ENCODE measurements at places on chromosomes 16 and 17.

- DNase-seq, result no peak
Measured at GRCh38 chr17:81884520-81884919, 6.9 kb downstream of the ALYREF start.

DNA sequence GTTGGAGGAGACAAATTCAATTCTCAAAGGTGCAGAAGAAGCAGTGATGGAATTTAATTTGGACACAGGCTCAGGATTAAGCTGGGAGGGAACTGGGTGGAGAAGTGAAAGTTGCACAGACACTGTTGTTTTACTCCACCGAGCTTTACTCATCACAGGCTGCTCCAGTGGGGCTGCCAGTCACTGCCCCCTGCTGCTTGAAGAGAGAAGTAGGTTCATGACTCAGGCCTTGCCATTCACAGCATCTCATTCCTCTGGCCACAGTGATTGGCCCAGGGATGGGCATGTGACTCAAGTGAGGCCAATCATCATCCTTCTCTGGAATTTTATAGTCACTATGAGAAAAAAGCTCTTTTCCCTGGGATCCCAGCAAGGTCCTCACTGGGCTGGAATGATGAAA is 11.8 kb downstream of the GNAO1 start:
- DNase-seq, result no peak

DNA sequence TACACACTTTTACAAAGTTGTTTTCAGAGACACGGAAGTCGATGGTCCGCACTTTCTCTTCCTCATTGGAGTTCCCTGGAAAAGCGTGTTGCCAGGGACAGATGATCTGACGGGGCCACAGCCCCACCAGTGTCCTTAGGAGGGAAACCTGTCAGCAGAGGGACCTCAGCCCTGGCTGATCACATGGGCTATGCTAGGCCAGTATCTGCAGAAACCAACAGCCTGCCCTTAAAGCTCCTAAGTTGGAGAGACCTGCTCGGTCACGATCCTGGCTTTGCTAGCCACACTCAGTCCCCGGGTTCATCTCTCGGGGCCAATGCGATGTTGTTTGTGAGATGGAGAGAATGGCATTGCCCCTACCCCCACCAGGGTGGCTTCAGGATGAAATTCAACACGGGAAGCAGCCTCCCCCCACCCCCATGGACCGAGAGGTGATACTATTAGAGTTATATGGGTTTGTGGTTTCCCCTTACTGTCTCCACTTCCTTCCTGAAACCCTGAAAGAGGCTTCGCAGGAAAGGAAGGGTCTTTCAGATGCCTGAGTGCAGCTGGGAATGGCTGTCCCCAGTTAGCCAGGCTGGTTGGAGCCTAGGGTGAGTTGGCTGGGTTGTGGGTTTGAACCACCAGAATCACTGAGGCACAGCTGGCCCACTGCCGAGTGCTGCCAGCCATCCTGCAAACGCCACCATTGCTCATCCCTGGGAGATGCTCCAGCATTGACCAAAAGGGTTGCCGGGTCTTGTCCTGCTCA is 16.6 kb downstream of the RMI2 start:
- no peak for DNase-seq

DNA sequence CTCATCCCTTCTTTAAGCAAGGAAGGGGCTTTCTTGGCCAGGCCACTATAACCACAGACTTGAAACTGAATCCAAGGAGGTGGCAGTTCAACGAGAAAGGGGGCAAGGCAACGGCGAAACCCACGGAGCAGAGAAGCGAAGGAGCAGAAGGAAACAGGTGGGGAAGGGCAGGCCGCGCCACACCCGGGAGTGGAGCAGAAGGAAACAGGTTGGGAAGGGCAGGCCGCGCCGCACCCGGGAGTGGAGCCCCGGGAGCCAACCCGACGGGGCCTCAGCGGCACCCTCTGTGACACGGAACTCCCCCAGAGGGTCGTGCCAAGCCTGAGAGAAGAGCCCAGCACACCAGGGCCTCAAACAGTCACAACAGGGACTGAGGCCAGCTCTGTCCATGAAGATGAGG is 20.3 kb downstream of the FANCA start:
- DNase-seq, result no peak

DNA sequence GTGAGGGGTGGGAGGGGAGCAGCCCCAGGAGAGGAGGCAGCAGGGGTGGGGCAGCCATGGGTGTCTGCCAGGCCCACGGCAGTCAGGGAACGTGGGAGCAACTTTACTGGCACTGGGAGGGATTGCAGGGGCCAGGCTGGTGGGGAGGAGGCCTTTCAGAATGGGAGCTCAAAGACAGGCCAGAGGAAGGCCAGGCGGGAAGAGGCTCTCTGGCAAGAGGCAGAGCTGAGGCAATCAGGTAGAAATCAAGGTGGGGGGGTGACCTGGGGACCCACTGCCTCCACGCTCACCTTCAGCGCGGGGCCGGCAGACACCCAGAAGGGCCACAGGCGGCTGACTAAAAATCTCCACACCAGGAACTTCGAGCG is 11.9 kb upstream of the GSE1 start:
- DNase-seq, result no peak

DNA sequence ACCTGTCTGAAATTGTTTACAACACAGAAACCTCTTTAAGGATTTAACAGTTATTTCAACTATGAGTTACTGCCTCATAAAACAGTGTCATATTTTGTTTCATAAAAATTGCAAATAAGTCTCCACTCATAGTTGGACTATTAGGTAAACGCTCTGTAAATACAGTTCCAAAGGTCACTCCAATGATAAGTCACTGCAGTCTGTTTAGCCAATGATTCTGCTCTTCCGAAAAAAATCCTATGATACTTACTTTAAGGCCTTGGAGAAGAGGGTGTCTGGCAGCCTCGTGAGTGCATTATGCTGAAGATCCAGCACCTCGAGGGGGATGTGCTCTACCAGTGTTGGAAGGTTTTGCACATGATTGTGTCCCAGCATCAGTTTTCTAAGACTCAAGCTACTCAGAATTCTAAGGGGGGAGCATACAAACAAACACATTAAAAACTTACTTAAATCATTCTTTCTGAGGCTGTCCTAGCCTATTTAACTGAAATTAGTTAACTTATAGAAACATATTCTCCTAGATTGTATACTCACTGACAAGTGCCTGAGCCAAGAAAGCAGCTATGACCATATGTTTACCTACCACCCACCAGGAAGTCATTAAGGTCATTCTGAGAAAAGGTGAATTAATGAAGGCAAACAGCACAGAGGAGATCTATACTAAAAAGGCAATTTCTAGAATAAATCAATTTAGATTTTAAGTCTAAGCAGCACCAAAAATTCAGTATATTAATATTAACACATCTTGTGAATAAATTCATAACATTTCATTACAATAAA is 41.1 kb downstream of the MARVELD3 start:
- no peak for DNase-seq

DNA sequence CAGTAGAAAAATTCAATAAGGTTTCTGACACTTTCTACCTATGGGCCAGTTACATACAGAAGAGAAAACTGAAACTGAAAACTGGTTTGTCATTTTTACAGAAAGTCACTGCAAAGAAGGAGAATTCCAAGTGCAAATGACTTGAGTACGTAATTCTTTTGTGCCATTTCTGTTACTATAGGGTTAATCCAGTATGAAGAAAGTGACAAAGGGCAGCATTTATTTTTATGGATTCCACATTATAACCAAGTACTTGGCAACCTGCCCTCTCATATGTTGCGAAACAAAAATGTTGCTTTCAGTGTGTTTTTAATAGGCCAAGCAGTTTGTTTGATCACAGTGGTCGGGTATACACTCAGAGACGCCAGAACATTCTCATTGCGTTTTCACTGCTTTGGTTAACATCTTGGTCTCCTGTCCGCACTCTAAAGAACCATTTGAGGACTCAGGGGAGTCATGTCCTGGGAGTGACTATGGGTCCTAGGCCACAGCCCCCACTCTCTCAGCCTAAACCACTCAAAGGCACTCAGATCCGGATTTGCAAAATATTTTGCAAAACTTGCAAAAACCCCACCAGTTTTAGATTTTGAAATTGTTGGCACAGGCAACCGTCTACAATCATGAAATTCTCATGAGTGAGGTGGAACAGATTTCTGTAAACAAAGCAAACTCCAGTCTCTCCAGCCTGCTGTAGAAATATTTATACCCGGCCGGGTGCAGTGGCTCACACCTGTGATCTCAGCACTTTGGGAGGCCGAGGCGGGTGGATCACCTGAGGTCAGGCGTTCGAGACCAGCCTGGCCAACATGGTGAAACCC is 15.4 kb upstream of the HELZ start:
- DNase-seq, result no peak

GRCh38 chr17:4956493-4957061 is 5.7 kb downstream of the ENO3 start:
- no peak for DNase-seq

GRCh38 chr16:13123991-13124390 is 222.6 kb downstream of the SHISA9 start:
- no peak for DNase-seq

DNA sequence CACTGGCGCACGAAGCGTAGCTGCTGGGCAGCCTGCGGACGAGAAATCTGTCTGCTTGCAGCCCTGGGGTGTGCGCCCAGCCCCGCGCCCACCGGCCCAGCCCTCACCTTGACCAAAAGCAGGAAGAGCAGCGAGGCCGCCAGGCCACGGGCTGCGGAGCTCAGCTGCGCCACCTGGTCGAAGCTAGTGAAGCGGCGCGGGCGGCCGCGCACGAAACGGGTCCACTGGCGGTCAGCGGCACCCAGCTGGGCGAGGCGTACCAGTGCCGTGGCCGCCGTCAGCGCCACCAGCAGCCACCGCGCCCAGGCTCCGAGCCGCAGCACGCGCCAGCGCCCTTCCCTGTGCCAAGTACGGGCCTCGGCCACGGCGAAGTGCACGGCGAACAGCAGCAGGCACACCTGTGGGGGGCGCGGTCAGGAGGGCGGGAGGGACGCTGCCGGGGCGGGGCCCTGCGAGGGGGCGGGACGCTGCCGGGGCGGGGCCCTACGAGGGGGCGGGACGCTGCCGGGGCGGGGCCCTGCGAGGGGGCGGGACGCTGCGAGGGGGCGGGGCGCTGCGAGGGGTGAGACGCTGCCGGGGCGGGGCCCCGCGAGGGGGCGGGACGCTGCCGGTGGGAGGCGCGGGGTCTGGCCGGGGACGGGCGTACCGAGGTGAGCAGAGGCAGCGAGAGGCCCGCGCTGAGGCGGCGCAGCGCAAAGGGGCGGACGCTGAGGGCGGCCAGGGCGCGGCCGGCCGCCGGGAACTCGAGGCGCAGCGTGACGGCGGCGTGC is 43.2 kb downstream of the TSC2 start:
- DNase-seq, result no peak

GRCh38 chr16:23966597-23967394 is 131.0 kb downstream of the PRKCB start:
- DNase-seq, result no peak

- no peak for DNase-seq
Measured at GRCh38 chr16:30398661-30399434, 3.6 kb downstream of the ZNF48 start.

DNA sequence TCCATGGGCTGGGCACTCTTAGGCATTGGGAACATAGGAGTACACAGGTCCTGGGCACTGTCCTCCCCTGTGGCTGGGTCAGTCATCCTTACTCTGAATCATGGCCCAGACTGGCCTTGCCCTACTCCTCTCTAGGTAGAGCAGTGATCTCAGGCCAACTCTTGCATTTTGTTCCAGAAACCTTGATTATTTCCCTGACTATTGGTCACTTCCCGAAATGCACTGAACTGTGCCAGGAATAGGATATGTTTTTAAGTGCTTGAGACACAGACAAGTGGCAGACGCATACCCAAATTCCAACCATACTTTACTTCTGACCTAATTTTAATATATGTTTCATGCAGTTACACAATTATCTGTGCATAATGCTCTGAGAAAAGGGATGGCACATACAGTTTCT is 10.3 kb downstream of the KRABD2 start:
- no peak for DNase-seq

GRCh38 chr17:74641224-74641957 is 17.9 kb upstream of the CD300E start:
- DNase-seq, result no peak

DNA sequence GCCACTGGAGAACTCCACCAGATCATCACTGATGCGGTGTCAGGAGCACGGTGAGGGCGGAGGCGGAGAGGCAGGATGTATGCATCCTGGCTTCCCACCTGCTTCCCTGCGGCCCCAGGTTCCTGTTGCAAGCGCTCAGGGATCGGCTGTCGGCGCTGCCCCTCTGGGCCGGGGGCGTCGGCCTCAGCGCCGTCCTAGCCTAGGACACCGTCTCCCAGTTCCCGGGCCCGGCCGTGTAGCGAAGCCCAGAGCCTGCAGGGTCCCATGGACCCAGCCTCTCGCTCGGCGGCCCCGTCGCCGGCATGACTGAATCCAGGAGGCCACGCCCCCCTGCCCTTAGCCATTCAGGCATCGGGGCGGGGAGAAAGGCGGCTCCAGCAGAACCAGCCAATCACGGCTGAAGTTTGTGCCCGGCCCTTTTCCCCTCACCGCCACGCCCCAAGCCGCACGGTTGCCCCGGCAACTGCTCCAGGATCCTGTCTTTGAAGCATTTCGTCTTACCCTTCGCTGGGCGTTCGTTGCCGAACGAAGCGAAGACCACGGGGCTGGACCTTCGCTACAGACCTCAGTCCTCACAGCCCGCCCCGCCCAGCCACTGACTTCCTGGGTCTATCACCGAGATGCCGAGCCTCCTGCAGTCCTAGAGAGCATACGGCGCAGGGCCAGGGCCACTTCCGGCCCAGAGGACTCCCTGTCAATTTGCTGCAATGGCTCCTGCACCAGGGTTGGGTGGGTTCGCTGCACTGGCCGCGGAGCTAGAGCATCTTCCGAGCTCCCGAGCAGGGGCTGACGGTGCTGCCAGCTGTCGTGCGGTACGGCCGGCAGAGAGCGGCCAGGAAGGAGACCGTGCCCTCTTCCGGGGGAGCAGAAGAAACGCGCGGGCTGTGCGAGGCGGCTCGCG is 10.6 kb upstream of the ZNF213 start:
- peak; percentile 98 for DNase-seq

DNA sequence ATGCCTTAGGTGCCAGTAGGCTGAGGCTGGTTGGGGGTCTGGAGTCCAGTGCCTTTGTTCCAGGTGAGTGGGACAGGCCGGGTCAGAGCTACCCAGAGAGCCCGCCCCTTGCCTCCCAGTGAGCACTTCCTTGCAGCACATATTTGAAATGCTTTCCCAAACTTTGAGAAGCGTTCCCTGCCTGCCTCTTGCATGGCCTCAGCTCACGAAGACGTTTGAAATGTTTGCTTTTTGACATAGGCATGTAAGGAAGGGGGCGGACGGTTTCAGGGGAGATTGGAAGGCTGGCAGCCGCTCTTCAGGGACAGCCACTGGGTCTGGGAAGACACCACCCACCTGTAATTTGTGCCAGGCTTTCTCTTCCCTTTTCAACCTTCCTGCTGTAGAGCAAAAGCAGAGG is 5.1 kb upstream of the FOXL1 start:
- DNase-seq, result no peak
